ENCODE measurements at places on chromosomes 11 and 22.
A peak's percentile ranks its signal among the peaks of the same experiment; 100 is the strongest.

GRCh38 chr11:16911186-16911585, 103.0 kb downstream of the PLEKHA7 start:
- no peak for DNase-seq

GRCh38 chr22:20390394-20390907, 3.5 kb upstream of the ZNF74 start:
- no peak for DNase-seq

DNA sequence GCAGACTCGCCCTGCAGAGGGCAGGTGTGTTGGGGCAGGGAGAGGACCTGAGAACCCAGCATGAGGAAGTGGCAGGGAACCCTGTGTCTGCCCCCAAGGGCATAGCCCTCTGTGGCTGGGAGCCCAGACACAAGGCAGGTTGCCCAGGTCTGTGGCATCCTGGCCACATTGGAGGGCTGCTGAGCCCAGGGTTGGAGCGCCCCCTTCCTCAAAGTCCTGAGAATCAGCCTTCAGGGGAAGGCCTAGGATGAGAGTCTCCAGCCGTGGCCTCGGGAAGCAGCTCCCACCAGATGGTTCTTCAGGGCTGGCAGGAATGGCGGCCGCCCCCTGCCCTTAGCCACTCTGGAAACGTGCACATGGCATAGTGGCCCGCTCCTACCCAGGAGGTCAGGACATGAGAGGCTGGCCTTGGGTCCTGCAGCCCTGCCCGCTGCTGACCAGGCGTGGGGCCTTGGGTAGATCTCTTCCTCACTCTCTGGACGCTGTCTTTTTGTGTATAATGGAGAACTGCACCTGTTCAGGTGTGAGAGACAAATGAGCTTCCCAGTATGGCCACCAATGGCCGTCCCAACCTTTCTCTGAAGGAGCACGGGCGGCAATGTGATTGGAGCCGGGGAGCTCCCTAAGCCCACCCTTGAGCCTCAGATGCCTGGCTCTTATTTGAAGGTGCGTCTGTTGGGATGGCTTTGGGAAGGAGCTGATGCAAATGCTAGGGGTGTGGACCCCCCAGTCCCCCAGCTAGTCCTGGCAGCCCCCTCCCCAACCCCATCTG, 4.6 kb upstream of the CDC42BPG start:
- DNase-seq: no peak

GRCh38 chr11:128095466-128095981, 491.8 kb downstream of the ETS1 start:
- DNase-seq: peak; percentile 31

DNA sequence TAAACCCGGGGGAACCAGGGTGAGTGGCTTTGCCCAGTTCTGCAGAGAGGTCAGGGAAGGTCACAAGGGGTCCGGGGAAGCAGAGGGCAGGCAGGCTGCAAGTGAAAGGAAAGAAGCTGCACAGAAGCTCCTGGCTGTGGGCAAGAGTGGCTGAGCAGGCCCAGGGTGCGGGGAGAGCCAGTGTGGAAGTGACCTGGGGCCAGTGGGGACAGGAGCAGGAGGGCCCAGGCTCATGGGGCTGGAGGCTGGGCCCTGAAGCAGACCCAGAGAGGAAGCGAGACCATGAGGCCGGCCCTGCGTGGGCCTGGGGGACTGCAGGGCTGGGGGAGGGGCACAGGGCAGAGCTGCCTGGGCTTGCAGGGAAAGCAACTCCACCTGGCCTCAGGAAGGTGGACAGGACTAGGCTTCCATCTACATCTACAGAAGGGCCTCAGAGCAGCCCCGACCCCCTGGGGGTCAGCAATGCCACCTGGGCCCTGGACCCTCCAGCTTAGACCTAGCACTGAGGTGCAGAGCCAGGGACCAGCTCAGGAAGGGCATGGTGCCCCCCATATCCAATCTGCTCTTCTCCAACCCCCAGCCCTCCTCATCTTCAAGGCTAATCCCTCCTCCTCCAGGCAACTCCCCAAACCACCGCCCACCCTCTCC, 11.6 kb downstream of the IGF2 start:
- DNase-seq: peak; percentile 55

- DNase-seq: no peak
These were observed 81.7 kb downstream of the AMOTL1 start for GRCh38 chr11:94849839-94850238.

DNA sequence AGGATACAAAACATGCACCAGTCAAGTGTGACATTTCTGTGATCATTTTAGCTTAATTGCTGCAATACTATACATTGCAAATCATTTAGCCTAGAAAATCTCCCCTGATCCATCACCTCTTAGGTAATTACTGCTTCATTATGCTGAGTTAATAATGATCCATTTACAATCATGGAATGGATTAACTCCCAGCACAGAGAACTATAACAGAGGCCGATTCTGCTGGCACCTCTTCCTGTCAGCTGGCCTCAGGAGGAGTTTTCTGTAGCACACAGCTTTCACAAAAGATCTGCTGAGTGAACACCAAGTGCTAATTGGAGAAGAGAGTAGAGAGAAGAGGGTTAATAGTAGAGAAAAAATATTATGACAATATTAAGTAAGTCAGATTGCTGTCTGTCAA, 591.8 kb upstream of the KIRREL3 start:
- DNase-seq: no peak

DNA sequence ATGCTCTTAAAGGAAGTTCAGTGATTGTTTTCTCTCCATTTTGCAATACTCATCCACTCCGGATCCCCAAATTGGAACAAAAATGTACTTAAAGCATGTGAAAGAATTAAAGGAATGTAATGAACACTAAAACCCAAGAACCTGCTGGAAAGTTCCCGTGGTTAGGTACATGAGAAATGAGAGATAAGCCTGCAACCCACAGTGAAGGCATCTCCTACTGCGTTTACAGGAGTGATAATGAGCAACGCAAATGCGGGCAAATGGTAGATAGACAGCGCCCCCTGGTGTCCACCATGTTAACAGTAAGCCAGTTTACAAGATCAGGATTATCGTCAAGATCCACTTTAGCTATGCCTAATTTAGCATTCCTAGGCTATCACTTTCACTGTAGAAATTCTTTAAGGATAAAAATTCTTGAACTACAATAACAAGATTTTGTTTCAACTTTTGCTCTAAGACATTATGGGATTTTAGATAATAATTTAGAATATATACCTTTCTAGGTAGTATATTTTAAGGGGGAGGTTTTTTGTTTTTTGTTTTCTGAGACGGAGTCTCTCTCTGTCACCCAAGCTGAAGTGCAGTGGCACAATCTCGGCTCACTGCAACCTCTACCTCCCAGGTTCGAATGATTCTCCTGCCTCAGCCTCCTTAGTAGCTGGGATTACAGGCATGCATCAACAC, 29.9 kb downstream of the ALG9 start:
- peak; percentile 86 for DNase-seq

DNA sequence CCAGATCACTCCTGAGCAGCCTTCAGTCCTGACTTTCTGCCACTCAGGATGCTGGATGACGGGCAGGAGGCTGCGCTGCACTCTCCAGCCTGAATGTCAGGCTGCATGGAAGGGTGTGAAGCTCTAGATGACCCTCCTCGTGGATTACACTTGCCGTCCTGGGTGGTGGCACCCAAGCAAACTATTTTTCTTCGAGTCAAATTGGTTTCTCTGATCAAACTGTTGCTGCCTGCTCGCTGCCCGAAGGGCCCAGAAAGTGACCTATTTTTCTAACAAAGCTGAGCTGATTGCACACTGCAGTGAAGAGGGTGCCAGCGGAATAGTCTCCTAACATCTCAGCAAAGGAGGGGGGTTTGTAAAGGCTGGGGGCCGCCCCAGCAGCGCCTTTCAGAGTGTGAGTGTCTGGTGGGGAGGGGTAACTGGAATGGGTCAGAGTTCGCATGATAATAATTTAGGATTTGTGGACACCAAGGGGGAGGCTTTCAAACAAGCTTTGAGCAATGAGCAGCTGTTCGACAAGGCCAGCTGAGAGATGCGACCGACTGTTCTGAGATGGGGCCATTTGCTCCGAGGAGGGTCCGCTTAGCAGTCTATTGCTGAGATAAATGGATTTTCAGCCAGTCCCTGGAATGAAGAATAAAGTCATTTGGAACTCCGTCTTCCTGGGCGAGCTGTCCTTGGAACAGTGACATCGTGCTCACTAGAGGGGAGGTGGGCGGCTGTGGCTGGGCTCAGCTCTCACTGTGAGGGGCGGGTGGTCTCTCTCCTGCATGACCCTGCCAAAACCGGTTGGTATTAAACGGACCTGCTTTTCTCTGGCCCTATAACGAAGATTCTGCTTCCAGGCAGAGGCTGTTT, 537.6 kb downstream of the BRD1 start:
- DNase-seq: no peak

DNA sequence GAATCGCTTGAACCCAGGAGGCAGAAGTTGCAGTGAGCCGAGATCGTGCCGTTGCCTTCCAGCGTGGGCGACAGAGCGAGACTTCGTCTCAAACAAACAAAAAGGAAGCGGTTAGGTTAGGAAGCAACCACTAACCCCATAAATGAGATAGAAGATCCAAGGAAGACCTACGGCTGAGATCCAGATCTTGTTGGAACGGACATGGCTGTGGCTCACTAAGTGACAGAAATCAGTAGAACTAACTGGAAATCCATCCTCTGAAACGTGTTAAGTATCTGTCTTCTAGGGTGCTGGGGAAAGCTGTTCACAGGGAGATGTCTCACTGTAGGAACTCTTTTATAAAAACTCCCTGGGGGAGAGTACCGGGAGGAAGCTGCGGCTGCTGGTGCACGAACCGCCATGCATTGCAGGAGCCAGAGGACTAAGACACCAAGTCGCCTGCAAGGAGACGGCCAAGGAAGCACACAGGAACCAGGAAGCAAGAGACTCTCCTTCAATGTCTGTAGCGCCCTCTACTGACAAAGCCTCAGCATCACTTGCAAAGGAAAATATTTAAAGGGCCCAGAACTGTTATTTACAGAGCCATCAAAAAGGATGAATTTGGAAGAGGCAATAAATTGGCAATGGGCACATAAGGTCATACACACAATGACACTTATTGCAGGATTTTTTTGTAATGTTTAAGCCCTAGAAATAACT, 16.9 kb upstream of the SPTY2D1 start:
- DNase-seq: peak; percentile 22

GRCh38 chr22:17705546-17705945, 67.0 kb downstream of the BCL2L13 start:
- no peak for DNase-seq
